Cortex of kidney (tissue), 1 donor: ENCODE measurements at places on chromosomes 5 and 9.
A peak's percentile ranks its signal among the peaks of the same experiment; 100 is the strongest.

GRCh38 chr5:124677374-124678351, 68.8 kb downstream of the ZNF608 start:
- no peak for DNase-seq

DNA sequence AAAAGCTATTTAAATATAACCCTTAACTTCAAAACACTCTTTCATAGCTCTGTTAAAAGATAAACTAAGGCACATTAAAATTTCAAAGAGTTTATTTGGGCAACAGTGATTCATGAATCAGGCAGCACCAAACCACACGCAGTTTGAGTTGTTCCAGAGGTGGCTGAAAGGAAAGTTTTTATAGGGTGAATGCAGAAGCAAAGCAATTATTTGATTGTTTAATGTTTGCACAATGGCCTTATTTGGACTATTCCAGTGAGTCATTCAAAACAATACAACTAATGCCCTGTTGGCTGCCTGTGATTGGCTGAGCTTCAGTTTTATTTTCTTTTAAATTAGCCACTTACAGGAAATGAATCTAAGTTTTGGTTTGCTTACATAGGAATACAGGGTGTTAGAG, 125.3 kb downstream of the CEP120 start:
- no peak for DNase-seq

DNA sequence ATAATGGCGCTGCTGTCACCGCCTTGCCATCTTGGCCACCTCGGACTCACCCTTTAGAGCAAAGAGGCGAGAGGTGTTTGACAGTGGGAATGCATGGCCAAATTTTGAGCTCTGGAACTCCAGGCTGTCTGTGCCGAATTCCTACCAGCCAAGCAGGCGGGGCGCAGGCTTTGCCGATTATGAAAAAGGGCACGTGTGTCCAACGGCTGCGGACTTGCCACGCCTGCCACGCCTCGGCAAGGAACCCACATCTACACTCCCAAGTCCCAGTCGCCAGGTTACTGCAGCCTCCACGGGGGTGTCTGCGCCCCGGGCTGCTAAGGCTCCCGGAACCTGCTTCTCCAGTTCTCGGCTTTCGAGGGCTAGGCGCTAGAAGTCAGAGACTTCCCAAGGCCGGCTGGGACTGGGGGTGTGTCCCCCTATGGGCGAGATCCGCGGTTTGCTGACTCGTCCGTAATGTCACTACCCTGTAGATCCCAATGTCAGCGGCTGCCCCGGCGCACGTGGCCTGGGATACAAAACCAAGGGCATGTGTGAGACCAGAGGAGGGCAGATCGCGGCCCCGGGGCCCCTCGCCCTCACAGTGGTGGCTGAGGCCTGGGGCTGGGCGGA, 2.8 kb downstream of the NPR3 start:
- no peak for DNase-seq

DNA sequence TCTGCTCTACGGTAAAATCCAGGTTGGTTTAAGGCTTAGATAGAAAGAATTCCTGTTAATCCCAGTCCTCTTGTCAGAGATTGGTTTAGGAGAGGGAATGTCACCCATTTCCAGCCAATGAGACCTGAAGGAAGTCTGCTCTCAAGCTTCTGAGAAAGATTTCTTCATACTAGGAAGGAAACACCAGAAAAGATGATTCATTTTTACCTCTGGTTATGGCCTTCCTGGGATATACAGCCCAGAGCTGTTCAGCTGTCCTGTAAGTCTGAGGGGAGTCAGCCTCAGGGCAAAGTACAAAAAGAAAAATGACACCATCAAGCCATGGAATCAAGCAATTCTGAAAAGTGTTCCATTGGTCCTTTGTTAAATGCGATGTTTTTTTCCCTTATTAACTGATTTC, 18.6 kb upstream of the CFAP95 start:
- no peak for DNase-seq

GRCh38 chr9:129275626-129276247, 97.7 kb upstream of the IER5L start:
- DNase-seq: no peak

- no peak for DNase-seq
Observed at GRCh38 chr5:136309932-136310598, 55.3 kb downstream of the TRPC7 start.

DNA sequence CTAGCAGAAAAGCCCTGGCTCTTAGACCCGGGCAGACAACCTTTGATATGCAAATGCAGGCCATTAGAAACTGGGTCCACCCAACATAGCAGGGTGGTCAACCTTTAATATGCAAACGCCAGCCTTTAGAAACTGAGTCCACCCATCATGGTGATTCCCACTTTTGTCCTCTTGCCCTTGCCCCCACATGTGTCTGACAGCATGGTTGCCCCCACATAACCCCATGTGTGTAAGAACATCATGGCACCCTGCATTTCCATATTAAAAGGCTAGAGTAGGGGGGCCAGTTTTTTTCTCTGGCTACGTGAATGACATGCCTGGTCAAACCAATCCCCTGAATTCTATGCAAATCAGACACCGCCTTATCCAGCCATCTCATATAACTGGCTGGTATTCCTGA, 273.2 kb upstream of the PRDM9 start:
- no peak for DNase-seq

- DNase-seq: no peak
Observed at GRCh38 chr9:29422438-29422837, 1849.2 kb upstream of the C9orf72 start.

GRCh38 chr9:466747-467146, 252.1 kb downstream of the DOCK8 start:
- no peak for DNase-seq

DNA sequence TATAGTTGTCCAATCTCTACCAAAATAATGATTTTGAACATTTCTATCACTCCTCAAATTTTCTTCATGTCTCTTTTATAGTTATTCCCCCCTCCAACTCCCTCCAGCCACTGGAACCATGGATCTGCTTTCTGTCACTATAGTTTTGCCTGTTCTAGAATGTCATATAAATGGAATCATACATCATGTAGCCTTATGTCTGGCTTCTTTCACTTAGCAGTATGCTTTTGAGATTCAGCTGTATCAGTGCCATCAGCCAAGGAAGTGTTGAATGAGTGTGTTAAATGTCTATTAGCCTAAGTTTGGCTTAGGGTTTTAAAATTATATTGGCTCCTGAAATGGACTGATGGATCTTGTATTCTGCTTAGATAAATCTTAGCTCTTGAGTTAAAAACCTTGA, 36.0 kb downstream of the UBE2D2 start:
- DNase-seq: no peak

DNA sequence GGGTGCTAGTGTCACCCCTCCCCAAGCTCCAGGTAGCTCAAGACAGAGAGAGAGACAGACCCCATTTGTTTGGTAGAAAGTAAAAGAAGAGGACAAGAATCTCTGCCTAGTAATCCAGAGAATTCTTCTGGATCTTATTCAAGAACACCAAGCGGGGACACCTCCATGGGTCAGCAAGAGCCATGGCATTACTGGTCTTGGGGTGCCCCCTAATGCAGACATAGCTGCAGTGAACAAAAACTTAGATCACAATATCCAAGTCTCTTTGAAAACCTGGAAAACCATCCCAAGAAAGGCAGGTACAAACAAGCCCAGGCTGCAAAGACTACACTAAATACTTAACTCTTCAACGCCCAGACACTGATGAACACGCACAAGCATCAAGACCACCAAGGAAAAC, 29.9 kb upstream of the PDE4D start:
- DNase-seq: no peak

DNA sequence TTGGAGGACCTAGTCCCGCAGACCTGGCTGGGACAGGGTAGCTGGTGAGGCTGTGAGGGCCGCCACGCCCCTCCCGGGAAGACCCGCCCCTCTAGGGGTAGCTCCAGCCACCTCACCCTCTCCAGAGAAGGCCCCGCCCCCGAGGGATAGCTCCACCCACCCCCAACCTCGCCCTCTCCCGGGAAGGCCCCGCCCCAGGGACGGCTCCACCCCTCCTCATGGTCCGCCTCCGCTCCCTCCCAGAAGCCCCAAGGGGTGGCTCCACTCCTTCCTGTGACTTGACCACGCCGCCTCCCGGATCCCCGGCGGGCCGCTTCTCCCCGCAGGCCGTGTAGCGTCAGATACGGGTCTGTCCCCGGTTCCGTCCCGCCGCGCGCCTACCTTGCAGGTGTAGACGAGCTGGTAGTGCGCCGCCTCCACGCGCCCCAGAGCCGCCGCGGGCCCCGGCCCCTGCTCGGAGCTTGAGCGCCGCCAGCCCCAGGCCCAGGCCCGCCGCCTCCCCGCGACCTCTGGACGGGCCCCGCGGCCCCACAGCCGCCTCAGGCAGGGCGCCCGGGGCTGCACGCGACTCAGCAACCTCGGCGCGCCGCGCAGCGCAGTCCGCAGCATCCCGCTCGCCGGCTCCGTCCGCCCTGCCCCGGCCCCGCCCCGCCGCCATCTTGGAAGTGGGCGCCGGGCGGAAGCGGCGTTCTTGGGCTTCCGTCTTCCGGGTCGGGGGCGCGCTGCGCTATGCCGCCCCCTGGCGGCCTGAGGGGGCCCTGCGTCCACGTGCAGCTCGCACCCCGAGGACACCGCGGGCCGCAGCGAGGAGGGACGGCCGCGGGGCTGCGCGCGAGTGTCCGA, at the start of gene DNLZ:
DNLZ (minus strand) TSS at position 639 of the 843 bp plus-strand sequence; CDS start at position 609, 30 bp downstream.
- DNase-seq: peak; percentile 80

DNA sequence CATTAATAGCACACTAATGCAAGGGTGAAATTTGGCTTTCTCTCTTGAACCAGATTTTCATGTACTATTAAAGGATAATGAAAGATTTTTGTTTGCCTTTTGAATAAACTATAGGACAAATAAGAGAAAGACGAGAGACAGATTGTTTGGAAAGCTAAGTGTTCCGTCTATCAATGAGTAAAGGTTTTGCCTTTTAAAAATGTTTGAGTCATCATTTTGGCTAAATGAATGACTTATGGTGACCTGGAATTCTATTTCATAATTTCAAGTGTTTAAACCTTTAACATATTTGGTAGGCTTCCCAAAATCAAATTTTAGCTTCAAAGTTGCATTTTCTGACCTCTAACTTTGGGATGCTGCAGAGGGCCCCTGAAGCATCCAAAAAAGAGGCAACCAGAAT, 145.2 kb downstream of the SLC25A46 start:
- no peak for DNase-seq

DNA sequence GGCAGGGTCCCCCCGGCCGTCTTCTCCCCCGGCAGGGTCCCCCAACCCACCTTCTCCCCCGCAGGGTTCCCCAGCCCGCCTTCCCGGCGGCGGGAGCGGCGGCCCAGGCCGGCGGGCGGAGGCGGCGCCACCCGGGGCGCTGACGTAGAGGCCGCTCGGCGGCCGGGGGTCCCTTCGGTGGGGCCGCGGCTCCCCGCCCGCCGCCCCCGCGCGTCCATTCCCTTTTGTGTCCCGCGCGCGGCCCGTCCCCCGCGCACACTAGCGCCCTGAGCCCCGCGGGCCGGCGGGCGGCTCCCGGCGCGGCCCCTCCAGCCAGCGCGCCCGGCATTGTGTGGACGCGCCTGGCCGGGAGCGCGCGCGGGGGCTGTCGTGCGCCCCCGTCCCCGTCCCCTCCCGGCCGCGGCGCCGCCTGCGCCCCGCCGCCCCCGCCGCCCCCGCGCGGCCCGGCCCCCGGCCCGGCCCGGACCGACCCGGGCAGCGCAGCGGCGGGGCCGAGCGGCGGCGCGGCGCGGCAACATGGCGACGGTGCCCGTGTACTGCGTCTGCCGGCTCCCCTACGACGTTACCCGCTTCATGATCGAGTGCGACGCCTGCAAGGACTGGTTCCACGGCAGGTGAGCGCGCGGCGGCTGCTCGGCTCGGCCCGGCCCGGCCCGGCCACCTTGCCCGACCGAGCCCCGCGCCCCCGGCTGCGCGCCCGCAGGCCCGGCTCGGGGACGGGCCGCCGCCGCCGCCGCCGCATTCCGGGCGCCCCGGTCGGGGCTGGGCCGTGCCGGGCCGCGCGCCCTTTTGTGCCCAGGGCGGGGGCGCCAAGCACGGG, at the start of gene PHF2:
PHF2 (plus strand) TSS at position 327 of the 820 bp plus-strand sequence; CDS start at position 517, 190 bp downstream.
- DNase-seq: no peak

DNA sequence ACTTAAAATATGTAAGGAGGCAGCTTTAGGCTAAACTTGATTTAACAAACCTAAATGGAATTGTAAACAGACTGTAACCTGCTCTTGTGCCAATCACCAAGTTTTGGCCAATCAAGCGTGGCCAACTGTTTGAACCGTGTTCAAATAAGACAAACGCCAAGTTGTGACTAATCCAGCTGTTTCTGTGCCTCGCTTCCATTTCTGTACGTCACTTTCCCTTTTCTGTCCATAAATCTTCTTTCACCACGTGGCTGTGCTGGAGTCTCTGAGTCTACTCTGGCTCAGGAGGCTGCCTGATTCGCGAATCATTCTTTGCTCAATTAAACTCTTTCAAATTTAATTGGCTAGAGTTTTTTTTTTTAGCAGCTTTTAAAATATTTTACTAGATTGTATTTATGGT, 71.3 kb downstream of the LIX1 start:
- no peak for DNase-seq

DNA sequence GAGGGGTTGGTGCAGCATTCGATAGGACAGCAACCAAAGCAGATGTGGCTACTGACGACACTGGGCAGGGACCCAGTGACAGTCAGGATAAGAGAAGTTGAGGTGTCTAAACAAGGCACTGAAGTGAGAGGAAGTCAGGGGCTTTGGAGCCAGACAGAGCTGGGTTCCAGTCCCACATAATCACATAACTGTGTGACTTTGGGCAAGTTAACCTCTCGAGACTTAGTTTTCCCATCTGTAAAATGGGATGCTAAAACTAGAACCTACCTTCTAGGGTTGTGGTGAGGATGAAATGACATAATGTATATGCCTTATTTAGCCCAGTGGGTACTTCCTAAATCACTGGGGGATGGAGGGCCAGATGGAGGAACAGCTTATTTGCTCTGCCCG, 3.1 kb downstream of the ANGPTL2 start:
- no peak for DNase-seq

DNA sequence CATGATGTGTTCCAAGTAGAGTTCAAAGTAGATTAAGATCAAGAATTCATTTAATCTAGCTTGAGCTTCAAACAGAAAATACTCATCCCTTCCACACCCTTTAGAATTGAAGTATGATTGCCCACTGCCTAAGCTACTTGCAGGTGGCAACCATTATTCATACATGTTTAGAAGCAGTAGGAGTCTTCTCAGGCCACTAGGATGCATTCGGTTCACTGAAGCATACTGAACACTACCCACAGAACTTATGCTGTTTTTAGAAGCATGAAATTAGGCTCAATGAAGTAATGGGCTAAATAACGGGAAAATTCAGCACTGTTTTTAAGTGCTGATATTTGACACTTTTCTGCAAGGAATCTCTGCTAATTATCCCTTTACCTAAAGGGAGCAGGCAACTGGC, 263.4 kb downstream of the DEPDC1B start:
- DNase-seq: no peak

DNA sequence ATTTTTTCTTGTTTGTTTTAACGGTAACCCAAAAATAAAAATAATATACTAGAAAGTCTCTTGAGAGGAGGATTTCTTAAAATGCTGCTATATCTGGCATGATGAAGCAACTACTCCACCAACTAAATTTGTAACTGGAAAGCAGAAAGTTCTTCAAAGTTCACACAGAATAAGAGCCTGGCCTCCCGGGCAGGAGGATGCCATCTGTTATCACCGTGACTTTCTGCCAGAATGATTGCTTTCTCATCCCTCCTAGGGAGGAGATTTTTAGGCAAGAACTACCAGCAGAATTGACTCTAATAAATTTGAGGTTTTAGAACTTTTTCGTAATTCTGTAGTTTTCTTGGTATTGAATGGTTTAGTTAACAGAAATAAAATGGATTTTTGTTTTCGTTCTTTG, 464.6 kb upstream of the ACTBL2 start:
- no peak for DNase-seq

GRCh38 chr5:67494186-67494855, 297.7 kb upstream of the CD180 start:
- DNase-seq: no peak

- DNase-seq: no peak
Observed at GRCh38 chr5:138685193-138685745, 68.0 kb upstream of the CTNNA1 start.
